Amygdala (tissue), 56 donors: ENCODE measurements at places on chromosomes 1 and 21.

DNA sequence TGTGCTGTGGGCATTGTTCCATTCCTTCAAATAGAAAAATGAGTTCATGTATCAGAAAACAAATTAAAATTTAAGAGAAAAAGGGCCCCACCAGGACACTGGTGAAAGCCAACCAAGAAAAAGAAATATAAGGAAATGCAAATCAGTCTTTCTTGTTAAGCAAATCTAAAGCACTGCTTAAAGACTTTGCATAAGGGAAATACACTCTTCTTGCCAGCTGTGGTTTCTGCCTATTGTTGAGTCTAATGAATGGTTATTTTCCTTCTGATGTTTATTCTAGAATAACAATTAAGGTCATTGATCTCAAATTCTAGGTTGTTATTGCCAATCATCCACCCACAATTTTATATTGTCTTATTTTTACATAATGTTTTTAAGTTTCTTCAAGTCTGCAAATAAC, 158.6 kb upstream of the SNX7 start:
- DNase-seq: no peak

DNA sequence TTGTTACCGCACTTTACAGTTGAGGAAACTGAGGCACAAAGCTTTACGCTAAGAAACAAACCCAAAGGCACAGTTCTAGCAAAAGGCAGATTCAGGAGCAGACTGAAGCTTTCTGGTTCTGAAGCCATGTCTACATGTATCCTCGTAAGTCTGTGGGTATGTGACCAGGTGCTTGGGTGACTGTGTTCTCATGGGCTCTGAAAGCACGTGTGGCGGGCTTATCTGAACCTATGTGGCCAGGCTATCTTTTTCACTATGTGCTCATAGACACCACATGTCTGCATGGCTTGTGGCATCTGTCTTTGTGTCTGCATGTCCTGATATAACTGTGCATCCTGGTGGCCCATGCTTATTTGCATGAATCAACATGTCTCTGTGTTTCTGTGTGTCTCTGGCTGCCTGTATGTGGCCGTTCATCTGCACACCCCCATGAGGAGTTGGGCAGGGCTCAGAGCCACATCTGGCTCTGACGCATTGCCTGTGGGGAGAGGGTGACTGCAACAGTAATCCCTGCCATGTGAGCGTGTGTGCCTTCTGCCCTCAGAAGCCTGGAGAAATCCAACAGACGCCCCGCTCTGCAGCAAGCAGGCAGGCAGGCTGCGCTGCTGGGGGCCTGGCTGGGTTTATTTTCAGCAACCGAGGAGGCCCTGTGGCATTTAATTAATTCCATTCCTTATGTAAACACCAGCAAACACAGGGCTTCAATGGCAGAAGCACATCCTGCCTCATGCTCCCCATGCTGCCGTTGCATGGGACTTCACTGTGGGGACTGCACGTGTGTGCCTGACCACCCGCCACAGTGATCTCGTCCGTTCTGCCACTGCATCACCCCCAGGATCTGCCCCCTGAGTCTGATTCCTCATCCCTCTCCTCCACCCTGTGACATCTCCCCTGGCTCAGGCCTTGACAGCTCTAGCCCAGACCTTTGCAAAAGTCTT, 115.4 kb downstream of the TRABD2B start:
- no peak for DNase-seq

- no peak for DNase-seq
Measured at GRCh38 chr1:55519937-55520683, 304.9 kb upstream of the USP24 start.

DNA sequence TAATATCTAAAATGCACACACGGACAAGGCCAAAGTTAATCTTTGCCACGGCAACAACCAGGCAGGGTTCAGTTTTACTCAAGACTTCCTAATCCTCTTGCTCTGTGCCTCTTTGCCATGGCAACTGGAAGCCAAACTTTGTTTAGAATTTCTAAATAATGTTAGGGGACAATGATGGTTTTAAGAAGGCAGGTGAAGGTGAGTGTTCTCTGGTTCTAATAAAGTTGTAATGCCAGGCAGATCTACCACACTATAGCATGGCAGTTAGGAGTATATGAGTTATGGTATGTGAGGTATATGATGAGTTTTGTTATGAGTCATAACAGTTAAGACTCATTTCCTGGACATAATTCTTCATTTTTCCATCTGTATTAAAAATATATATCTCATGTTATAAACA, 2.7 kb downstream of the PTPRC start:
- DNase-seq: no peak
